ENCODE measurements at places on chromosomes 4 and X. TPM values are rescaled to one million over a fixed set of nuclear protein-coding genes. Genes with fewer than 3 reads are reported as not detected.

The PAGE1 gene
- not detected for total RNA-seq

The CEP44 gene
- total RNA-seq, result 12.1 TPM

The IL1RAPL1 gene
- 0.48 TPM for total RNA-seq

The GNRHR gene
- total RNA-seq, result not detected

The FRAS1 gene
- 7.1 TPM for total RNA-seq

The ESX1 gene
- total RNA-seq, result not detected

The MAGED4 gene
- 6.0 TPM for total RNA-seq

The DOCK11 gene
- 6.2 TPM for total RNA-seq

The CYLC1 gene
- not detected for total RNA-seq

The FOXP3 gene
- 0.11 TPM for total RNA-seq

The MAMLD1 gene
- total RNA-seq, result 1.3 TPM

The NAA15 gene
- 62.4 TPM for total RNA-seq

The GABRE gene
- total RNA-seq, result 8.3 TPM

The P2RY4 gene
- total RNA-seq, result not detected

Data from foreskin keratinocyte (primary cell).